HTR-8/SVneo (cell line): ENCODE measurements at places on chromosomes 12 and 14.

DNA sequence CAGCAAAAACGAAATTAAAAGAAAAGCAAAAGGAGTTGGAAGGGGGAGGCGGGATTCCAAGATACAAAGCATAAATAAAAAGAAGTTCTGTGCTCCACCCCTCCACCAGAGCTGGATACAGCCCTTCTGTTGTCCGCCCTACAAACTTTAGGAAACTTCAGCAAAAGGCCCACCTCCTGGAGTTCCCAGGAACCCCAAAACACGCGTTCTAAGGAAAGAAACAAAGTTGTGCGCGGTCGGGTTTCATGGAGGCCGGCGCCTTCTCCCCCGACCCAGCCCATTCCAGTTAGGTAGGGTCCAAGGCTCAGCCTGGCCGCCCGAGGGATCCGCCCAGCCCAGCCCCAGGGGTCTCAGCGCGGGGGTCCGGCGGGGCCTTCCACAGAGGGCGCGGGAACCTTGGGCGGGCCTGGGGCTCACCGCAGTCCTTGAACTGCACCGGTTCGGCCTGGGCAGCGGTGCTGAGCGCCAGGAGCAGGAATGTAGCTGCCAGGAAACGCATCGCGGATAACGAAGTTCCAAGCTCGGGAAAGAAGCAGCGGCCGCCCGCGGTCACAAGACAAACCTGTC, at the start of gene NPC2:
Gene NPC2 (minus strand): TSS at position 530 of the 567 bp plus-strand sequence. CDS start 31 bp downstream, at position 499.
- no peak for DNase-seq

- no peak for DNase-seq
Observed at GRCh38 chr14:103480595-103480994, 42.0 kb downstream of the CKB start.

- no peak for DNase-seq
Observed at GRCh38 chr12:94690198-94690771, 39.9 kb upstream of the TMCC3 start.

DNA sequence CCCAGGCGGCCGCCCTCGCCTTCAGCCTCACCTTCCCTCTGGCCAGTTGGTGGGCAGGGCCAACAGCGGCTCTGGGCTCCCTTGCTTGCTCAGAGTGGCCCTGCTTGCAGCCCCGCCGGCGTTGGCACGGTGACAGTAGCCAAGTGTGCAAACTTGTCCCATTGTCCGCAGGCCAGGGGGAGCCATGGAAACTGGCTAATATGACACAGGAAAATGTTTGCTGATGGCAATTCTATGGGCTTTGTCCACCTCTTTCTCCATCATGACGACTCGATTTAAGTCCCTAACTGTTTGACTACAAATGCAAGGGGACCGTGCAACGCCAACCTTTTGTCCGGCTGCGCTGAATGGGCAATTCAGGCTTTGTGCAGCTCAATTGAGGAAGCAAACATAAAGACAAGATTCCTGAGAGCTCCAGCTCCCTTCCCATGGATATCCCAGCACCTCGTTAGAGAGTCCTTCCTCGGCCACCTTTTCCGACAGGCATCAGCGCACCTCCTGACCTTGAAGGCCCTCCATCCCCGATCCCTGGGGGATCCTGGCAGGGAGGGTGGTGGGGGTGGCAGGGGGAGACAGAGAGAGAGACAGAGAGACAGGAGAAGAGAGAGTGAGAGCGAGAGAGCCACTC, 785 bp upstream of the FAM181A start:
- no peak for DNase-seq

- DNase-seq, result no peak
Observed at GRCh38 chr12:66380769-66381535, 78.7 kb downstream of the HELB start.

DNA sequence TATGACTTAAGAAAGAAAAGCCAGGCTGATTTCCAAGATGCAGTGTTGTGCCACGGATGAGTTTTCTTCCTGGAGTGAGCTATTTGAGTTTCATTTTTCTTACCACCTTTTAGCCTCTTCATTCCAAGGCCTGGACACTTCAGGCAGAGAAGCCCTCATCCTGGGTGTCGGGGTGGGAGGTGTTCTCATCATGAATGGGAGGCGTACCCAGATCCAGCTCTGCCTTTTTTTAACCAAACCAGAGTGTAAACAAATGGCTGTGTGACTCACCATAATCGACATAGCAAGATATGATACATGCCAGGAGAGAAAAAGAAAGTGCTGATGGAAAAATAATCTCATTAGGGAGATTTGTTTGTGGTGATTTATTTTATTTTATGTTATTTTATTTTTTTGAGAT, 79.9 kb downstream of the ARF6 start:
- peak; percentile 69 for DNase-seq

GRCh38 chr12:1530592-1531152, 63.7 kb downstream of the FBXL14 start:
- no peak for DNase-seq

DNA sequence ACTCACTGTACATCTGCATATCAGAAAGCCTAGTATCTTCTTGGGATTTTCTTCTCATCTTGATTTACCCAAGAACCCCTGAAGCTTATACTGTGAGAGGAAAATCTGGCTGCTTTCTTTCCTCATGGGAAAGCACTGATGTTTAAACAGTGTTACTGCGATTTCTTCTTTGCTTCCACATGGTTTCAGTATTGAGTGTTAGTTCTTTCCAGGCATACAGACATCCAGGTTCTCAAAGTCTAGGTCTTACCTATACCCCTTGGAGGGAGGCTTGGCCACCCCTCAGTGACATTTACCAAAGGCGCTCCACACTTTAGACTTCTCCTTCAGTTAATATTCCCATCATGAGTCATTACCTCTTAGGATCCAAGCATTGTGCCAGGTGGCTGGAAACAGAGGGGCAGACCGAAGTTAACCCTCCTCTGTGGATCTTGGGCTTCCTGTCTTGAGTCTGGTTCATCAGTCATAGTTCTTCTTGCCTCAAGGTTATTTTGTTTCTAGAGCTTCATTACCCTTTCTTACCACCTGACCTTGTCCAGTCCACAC, 79.1 kb downstream of the TMEM117 start:
- no peak for DNase-seq

GRCh38 chr12:132085291-132085635, 58.9 kb downstream of the DDX51 start:
- DNase-seq, result no peak

DNA sequence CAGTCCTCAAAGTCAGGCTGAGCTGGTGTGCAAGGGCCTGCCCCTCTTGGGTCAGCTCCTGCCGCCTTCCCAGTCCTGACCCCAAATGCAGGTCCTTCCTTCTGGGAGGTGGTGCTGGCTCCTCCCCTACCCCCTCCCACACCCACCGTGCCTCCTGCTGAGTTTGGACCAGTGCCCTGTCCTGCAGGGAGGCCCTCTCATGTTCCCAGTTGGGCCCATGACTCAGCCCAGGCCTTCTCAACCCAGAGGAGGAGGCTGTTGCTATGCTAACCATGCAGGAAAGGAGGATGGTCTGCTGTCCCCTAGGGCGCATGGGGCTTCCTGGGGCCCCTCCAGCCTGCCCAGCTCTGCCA, 4.4 kb downstream of the ZBTB42 start:
- peak; percentile 73 for DNase-seq

GRCh38 chr14:75343911-75344310, 65.3 kb downstream of the FOS start:
- DNase-seq, result no peak

GRCh38 chr12:125689576-125690410, 624.6 kb downstream of the AACS start:
- no peak for DNase-seq

GRCh38 chr14:86357876-86358275, 827.9 kb downstream of the FLRT2 start:
- DNase-seq, result no peak

GRCh38 chr12:27359578-27360340, 27.1 kb downstream of the BMAL2 start:
- DNase-seq, result no peak

- no peak for DNase-seq
Observed at GRCh38 chr12:47882781-47883546, 21.8 kb downstream of the VDR start.

GRCh38 chr14:74911704-74912103, 11.4 kb downstream of the RPS6KL1 start:
- no peak for DNase-seq

- no peak for DNase-seq
Observed at GRCh38 chr12:109934026-109934425, 34.0 kb downstream of the TCHP start.

DNA sequence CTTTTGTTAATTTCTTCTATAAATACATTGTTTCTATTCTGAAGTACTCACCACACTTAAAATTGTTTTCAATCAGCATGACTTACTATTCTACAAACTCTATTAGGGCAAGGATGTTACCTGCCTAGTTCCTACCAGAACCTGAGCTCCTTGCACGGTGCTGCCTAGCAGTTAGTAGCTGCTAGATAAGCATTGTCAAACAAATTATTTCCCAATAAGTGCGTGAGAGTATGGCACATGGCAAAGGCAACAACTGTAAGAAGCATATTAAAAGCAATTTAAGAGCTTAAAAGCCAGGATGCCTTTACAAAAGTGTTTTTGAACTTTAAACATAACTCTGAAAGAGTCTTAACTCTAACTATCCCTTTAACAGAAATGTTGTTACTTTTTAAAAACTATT, 8.2 kb upstream of the LYZ start:
- DNase-seq, result no peak

- DNase-seq, result no peak
Observed at GRCh38 chr12:128818065-128819022, 5.4 kb downstream of the SLC15A4 start.

DNA sequence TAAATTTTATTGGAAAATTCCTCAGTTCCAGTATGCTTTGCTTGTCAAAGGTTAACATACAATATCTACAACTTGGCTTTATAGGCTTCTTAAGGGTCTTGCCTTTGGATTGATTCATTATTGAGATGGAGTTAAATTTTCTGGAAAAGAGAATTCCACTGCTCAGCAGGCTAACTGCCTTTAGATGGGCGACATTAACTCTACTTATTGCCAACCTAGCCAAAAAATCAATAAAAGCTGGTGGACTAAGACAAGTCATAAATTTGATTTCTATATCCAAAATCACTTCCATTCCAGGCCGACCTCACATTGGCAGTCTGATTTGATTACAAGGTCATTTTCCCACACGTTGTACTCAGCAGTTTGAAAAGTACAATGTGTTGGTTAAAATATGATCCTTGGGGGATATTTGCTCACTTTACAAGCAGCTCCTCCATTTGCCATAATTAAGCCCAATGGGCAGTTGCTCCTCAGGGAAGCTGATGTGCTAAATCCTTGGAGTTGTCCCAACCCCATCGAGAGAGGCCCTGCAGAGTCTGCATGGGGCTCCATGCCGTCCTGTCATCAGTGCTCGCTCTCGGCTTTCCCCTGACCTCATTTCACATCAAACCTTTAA, 36.1 kb upstream of the CRY1 start:
- no peak for DNase-seq

DNA sequence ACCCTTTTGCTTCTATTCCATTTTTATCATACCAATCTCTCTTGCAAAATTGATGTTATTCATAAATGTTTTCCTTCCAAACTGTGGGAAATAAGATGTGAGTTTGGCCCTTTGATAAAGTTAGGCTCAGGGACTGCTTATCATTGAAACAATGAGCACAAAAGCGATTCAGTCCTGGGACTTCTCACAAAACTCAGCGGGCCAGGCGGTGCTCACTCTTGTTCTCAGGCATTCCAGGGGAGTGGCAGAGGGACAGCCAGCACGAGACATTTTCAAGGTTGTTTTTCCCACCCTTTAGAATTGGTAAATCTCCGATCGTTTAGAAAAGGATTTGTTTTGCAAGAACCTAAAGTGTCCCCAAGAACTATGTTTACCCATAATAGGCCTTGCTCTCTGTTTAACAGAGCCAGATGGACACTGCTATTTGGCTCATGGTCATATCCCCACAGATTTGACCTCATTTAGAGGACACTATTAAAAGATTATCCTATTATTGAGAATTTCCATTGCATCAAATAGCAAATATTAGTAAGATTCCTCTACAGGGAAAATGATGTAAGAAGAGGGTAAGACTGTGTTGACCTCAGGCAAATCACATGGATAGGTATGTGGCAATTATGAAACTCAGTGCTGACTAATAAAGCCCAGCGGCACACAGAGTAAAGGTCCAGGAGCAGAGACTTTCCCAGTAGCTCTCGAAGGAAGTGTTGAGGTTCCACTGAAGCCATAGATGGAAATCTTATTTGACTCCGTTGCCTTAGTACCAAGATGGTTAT, 102.7 kb upstream of the USP44 start:
- peak; percentile 50 for DNase-seq

GRCh38 chr12:42201063-42201462, 37.0 kb downstream of the YAF2 start:
- no peak for DNase-seq

DNA sequence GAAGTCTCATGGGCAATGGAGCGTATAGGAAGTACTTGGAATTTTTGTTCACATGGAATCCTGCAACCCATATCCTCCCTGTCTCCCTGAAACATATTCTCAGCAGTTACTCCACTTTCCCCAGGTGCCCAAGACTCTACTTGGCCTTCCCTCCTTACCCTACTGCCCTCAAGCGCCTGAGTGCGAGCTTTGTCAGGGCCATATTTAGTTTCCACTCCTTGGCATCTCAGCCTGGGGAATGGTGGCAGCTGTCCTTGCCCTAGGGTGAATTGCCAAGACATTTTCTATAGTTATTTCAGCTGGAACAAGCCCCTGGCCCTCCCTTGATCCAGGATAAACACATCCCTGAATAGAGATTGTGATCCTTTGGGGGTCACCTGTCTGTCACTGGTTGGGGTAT, 569.3 kb upstream of the LRFN5 start:
- DNase-seq, result no peak

GRCh38 chr12:19198272-19198671, 68.7 kb downstream of the PLEKHA5 start:
- DNase-seq, result peak; percentile 32

DNA sequence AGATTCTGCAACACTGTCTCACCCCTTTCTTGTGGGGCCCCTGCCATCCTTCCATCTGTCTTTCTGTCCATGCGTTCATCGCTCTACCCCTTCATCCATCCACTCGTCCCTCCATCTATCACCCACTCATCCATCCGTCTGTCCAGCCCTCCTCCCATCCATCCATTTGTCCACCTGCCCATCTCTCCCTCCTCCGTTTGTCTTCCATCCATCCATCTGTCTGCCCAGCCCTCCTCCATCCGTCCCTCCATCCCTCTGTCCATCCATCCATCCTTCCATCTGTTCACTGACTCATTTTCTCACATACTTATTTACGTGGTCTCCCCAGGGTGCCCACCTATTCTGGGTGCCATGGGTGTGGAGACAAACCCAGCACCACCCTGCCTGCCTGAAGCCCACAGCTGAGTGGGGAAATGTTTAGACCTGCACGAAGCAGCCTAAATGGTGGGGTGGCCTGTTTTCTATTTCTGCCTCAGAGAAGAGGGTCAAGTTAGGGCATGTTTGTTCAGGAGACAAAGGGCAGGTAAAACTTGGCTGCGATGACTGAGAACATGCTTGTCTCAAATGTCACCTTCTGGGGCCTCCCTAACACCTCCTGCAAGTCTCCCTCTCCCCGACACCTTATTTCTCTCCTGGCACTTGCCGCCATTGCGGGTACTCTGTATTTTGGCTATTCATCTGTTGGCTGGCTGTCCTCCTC, 2.8 kb upstream of the SLC25A47 start:
- DNase-seq, result no peak

- DNase-seq, result no peak
Observed at GRCh38 chr14:74255281-74255680, 16.0 kb downstream of the VSX2 start.

- DNase-seq, result no peak
Observed at GRCh38 chr14:94774344-94775090, 4.6 kb upstream of the GSC start.

GRCh38 chr12:66962290-66962689, 283.4 kb upstream of the GRIP1 start:
- no peak for DNase-seq

- DNase-seq, result no peak
Observed at GRCh38 chr12:18470251-18470650, 208.9 kb downstream of the PIK3C2G start.
